ENCODE measurements at places on chromosomes 16 and 17.

DNA sequence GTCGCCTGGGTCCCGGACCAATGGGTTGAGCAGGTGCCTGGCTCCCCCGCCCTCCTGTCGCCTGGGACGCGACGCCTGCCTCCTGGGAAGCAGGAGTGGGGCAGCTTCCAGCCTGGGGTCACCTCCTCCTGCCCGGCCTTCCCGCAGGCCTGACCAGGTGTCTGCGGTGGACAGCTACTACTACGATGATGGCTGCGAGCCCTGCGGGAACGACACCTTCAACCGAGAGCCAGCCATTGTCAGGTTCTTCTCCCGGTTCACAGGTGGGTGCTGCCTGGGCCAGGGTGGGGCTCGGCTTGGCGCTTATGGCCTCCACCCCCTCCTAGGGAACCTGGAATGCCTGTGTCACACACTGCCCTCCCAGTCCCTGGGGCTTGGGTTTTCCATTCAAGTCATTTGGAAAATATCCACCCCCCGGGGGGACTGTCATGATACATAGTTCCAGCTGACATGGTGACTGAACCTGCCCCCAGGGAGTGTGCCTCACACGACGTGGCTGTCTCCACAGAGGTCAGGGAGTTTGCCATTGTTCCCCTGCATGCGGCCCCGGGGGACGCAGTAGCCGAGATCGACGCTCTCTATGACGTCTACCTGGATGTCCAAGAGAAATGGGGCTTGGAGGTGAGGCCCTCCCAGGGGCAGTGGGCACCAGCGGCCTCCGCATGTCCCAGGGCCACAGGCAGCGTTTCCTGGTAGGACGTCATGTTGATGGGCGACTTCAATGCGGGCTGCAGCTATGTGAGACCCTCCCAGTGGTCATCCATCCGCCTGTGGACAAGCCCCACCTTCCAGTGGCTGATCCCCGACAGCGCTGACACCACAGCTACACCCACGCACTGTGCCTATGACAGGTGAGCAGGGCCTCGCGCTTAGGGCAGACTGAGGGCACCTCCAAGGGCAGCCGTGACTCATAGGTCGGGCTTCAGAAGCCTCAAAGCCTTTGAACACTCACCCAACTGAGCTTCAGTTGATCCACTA, 2.3 kb downstream of the DNASE1 start:
- no peak for DNase-seq

- DNase-seq: no peak
Measured at GRCh38 chr16:62700426-62701294, 664.4 kb upstream of the CDH8 start.

DNA sequence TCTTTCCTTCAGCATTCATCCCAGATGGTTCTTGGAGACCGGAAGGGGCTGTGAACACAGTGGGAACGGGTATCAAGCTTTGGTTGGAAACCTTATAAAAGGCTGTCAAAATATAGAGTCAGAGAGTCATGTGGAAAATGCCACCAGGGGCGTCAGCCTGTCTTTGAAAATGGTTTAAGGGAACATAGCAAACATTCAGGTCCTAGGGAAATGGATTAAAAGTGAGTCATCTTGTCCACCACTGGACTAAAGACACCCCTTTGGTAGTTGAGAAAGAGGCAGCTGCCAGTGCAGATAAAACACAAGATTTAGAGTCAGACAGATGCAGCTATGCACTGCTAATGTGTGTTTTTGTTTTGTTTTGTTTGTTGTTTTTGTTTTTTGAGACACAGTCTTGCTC, 47.8 kb upstream of the BCO1 start:
- DNase-seq: no peak

DNA sequence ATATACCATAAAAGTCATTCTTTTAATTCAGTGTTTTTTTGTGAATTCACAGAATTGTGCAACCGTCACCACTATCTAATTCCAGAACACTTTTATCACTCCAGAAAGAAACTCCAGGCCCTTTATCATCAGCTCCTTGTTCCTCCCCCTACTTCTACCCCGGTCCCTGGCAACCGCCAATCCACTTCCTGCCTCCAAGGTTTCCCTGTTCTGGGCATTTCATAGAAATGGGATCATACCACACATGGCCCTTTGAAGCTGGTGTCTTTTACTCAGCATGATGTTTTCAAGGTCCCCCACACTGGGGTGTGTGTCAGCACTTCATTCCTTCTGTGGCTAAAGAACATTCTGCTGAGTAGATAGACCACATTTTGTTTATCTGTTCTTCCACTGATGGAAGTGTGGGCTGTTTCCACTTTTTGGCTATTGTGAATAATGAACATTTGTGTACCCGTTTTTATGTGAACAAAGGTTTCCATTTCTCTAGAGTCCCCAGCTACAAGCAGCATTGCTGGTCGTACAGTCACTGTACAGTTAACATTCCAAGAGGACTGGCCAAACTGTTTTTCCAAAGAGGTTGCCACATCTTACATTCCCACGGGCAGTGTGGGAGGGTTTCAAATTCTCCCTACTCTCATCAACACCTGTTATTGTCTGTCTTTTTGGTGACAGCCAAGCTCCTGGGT, 75.8 kb upstream of the ZNF469 start:
- DNase-seq: no peak

DNA sequence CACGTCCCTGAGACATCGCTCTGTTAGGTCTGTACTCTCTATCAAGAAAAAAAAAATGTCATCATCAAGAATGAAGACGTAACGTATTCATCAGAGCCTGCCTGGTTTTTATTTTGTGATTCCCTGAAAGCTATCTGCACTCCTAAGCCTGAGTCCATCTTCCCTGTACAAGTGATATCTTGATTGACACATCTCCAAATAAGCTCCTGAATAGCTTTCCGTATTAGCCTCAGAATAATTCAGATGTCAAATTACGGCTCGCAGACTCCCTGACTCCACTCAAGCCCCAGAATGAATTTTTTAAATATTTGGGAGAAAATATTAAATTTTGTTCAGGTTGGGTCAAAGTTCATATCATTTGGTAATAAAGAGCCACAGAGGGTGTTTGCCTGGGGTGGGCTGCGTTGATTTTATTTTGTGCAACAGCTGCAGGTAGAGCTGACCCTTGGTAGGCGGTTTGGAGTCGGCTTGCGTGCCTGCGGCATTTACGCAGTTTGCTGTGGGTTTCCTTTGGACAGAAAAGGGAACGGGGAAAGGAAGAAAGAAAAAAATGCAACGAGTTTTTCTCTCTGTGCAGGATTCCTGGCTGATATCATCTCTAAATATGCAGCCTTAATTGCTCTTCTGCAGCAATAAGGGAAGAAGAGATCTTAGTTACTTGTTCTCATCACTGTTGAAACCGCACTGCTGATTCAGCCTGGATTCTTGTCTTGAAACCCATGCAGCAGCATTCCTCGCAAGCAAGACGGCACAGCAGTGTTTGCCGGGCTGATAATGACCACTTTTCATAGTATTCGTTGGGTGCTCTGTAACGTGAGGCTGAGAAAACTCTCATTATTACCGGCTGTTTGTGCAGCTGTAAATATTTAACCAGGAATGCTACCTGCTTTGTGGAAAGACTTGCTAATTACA, 114.7 kb downstream of the IRX3 start:
- no peak for DNase-seq

DNA sequence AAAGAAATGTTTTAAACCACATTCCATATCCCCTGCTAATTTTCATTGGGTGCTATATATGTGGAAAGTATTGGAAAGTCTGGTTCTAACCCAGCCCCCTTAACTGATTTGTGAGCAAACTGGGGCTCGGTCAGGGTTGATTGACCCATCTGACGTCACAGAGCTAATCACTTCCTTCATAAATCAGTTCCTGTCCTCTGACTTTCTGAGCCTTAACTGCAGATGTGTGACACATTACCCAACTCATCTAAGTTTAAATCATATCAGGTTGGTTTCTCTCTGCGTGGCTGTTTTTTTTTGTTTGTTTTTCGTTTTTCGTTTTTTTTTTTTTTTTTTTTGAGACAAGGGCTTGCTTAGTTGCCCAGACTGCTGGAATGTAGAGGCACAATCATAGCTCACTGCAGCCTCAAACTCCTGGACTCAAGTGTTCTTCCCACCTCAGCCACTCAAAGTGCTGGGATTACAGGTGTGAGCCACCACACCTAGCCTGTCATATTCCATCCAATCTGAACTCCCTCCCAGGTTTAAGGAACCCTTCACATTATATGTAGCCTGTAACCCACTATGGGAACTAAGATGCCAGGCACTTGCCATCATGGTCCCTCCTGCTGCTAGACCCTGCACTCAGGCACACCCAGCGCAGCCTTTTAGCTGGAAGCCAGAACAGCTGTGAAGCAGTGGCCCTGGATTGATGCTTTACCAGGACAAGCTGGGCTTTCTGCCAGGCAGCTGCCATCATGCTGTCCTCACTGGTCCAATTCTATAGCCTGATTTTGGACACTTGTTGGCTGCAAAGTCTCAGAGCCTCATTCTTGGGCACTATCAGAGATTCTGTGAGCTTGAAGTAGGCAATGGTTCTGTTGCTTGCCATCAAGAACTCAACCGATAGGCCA, 6.9 kb upstream of the BPTF start:
- DNase-seq: no peak

GRCh38 chr16:9977333-9977897, 204.8 kb downstream of the GRIN2A start:
- DNase-seq: no peak

DNA sequence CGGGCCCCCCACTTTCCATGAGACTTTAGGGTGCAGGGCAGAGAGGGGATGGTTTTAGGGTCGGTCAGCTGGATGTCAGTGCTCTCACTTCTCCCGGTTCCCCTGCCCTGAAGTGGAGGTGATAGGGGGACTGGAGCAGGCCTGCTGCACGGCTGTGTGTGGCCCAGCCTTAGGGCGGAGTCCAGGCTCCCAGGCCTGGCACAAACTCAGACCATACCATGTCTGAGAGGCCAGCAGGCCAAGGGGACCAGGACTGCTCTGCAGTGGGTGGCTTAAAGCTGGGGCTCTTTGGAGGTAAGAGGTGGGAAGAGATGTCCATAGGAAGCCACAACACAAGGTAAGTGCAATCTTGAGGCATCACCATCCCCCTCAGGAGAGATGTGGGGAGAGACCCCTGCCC, 8.3 kb downstream of the TFAP4 start:
- DNase-seq: no peak

DNA sequence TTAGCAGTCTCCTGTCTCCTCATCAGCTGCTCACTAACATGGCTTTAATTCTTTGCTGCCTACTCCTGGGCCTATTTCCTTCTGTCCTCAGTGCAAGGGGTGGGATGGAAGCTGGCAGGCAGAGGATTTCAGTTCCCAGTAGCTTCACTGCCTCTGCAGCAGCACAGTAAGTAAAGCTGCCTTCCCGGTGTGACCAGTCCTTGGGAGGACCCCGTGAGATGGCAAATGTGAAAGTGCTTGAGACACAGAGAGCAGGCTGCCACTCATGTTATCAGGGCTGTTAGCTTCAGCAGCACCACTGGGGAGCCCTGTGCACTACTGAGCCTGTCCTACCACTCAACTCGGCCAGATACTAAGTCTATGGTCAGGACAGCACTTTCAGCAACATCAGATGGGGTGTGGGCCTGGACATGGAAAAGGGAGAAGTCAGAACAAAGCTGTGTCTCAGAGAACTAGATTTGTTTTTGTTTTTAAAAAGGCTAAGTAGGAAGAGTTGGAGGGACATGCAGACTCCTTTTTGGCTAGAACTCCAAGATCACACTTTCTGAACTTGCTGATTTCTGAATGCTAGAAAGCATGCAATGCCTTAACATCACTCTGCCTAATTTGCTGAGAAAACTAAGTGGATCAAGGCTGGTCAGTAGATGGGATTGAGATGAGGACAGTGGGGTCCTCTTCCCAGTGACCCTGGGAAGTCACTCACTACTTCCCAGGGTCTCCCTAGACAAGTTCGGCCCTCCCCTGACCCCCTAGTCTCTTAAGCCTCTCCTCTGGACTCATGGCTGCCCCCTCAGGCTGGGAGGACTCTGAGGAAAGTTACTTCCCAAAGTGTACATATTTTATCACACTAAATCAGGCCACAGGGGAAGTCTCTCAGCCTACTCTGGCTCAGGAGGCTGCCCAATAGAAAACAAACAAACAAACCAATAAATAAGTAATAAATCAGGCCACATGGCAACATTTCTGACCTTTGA, 1.1 kb downstream of the ACSF2 start:
- DNase-seq: no peak

Measured in stimulated activated CD8-positive, alpha-beta memory T cell treated with anti-CD3 and anti-CD28 coated beads, Interleukin-4, amount 100 ng/mL, for 1 hour (primary cell).